ENCODE measurements at places on chromosomes 13 and 19. TPM values are rescaled to one million over a fixed set of nuclear protein-coding genes. Genes with fewer than 3 reads are reported as not detected.
A peak's percentile ranks its signal among the peaks of the same experiment; 100 is the strongest.

The FAM124A gene
- 0.22 TPM for total RNA-seq

The C19orf85 gene
- not detected for total RNA-seq

The CGB5 gene
- total RNA-seq, result not detected

The EDNRB gene
- total RNA-seq, result 33.9 TPM

The SPRED3 gene
- 0.37 TPM for total RNA-seq

The ZNF729 gene
- not detected for total RNA-seq

The SIGLEC8 gene
- 0.61 TPM for total RNA-seq

The KLK4 gene
- not detected for total RNA-seq

DNA sequence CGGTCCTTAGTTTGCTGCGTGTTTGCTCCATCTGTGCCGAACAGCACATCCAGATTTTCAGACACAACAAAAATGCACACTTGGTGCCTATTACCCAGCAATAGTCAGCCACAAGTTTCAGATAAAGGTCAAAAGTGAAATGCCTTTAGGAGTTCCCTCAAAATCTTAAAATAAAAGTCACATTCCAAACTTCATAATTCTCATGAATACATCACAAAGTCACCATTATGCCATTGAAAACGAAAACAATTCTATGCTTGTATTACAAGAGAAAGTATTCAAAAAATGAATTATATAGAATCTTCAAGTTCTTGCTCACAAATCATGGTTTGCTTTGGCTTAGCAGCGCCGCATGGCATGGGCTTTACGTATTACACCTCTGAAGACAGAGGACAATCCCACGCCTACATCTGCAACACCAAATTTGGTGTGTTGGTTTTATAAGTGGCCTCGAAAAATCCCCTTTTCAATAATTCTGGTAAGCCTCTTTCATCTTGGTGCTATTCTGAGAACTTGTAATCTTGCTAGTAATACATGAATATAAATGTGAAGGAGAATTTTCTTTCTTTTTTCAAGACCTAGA, 26.6 kb downstream of the COL4A1 start:
- H3K4me1 ChIP-seq, result no peaks in the 10 kb centered on the region
- H3K36me3 ChIP-seq, result no peaks in the 10 kb centered on the region
- no peaks in the 10 kb centered on the region for H3K27me3 ChIP-seq
- no peak overlapping the region for H3K4me3 ChIP-seq
- H3K27ac ChIP-seq, result no peak overlapping the region

DNA sequence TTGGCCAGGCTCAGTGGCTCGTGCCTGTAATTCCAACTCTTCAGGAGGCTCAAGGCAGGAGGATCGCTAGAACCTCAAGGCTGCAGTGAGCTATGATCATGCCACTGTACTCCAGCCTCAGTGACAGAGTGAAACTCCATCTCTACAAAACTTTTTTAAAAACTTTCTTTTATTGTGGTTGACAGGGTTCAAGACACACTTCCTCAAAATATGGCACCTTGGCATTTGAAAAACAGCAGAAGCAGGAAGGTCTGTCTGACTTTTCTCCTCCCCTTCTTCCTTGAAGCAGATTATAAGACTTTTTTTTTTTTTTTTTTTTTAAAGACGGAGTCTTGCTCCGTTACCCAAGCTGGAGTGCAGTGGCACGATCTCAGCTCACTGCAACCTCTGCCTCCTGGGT, 100.3 kb downstream of the TM9SF2 start:
- H3K4me1 ChIP-seq, result peaks cover 8% of the 10 kb centered on the region
- H3K27ac ChIP-seq, result no peak overlapping the region
- no peak for DNase-seq
- no peaks in the 10 kb centered on the region for H3K27me3 ChIP-seq
- H3K4me3 ChIP-seq, result no peak overlapping the region

GRCh38 chr19:44636439-44637389, 7.0 kb upstream of the PVR start:
- H3K36me3 ChIP-seq, result no peaks in the 10 kb centered on the region
- H3K4me3 ChIP-seq, result no peak overlapping the region
- peaks cover 52% of the 10 kb centered on the region for H3K4me1 ChIP-seq
- H3K27me3 ChIP-seq, result no peaks in the 10 kb centered on the region

- H3K27me3 ChIP-seq, result no peaks in the 10 kb centered on the region
- H3K4me3 ChIP-seq, result no peak overlapping the region
- no peak for DNase-seq
- no peak overlapping the region for H3K27ac ChIP-seq
Measured at GRCh38 chr13:60108589-60108988, 55.1 kb downstream of the DIAPH3 start.

- H3K4me1 ChIP-seq, result no peaks in the 10 kb centered on the region
- DNase-seq, result no peak
- no peaks in the 10 kb centered on the region for H3K27me3 ChIP-seq
- no peaks in the 10 kb centered on the region for H3K36me3 ChIP-seq
Measured at GRCh38 chr13:101489643-101490405, 37.3 kb downstream of the ITGBL1 start.

- no peaks in the 10 kb centered on the region for H3K27me3 ChIP-seq
- H3K36me3 ChIP-seq, result no peaks in the 10 kb centered on the region
- no peak for DNase-seq
- H3K27ac ChIP-seq, result no peak overlapping the region
Measured at GRCh38 chr13:60351326-60351725, 45.7 kb upstream of the TDRD3 start.

GRCh38 chr19:18251587-18252369, 22.5 kb downstream of the IQCN start:
- H3K36me3 ChIP-seq, result no peaks in the 10 kb centered on the region
- H3K27ac ChIP-seq, result no peak overlapping the region
- no peaks in the 10 kb centered on the region for H3K4me1 ChIP-seq
- H3K4me3 ChIP-seq, result no peak overlapping the region
- peak; percentile 57 for DNase-seq

- no peaks in the 10 kb centered on the region for H3K36me3 ChIP-seq
- no peak overlapping the region for H3K4me3 ChIP-seq
- H3K4me1 ChIP-seq, result no peaks in the 10 kb centered on the region
- no peaks in the 10 kb centered on the region for H3K27me3 ChIP-seq
- no peak for DNase-seq
- H3K27ac ChIP-seq, result no peak overlapping the region
Measured at GRCh38 chr13:67642657-67643056, 412.5 kb upstream of the PCDH9 start.

- no peaks in the 10 kb centered on the region for H3K36me3 ChIP-seq
- no peaks in the 10 kb centered on the region for H3K4me1 ChIP-seq
- no peaks in the 10 kb centered on the region for H3K27me3 ChIP-seq
- no peak for DNase-seq
- no peak overlapping the region for H3K4me3 ChIP-seq
Measured at GRCh38 chr13:65915195-65915594, 1314.9 kb downstream of the PCDH9 start.

GRCh38 chr13:103926118-103926517, 859.9 kb upstream of the SLC10A2 start:
- DNase-seq, result no peak
- H3K4me3 ChIP-seq, result no peak overlapping the region
- H3K27me3 ChIP-seq, result no peaks in the 10 kb centered on the region
- no peak overlapping the region for H3K27ac ChIP-seq
- no peaks in the 10 kb centered on the region for H3K36me3 ChIP-seq

- no peaks in the 10 kb centered on the region for H3K4me1 ChIP-seq
- H3K27ac ChIP-seq, result no peak overlapping the region
- no peaks in the 10 kb centered on the region for H3K36me3 ChIP-seq
- no peaks in the 10 kb centered on the region for H3K27me3 ChIP-seq
Measured at GRCh38 chr19:5046339-5047039, 77.6 kb downstream of the KDM4B start.

- DNase-seq, result no peak
- H3K27me3 ChIP-seq, result no peaks in the 10 kb centered on the region
- H3K27ac ChIP-seq, result no peak overlapping the region
- no peaks in the 10 kb centered on the region for H3K36me3 ChIP-seq
- no peak overlapping the region for H3K4me3 ChIP-seq
Measured at GRCh38 chr13:83935566-83935965, 53.3 kb upstream of the SLITRK1 start.

GRCh38 chr13:30559274-30559673, 58.4 kb upstream of the USPL1 start:
- no peaks in the 10 kb centered on the region for H3K27me3 ChIP-seq
- no peak overlapping the region for H3K27ac ChIP-seq
- no peaks in the 10 kb centered on the region for H3K4me1 ChIP-seq
- H3K36me3 ChIP-seq, result no peaks in the 10 kb centered on the region
- no peak for DNase-seq

- H3K4me1 ChIP-seq, result peaks cover 9% of the 10 kb centered on the region
- H3K27ac ChIP-seq, result no peak overlapping the region
- H3K27me3 ChIP-seq, result no peaks in the 10 kb centered on the region
- H3K36me3 ChIP-seq, result peaks cover 11% of the 10 kb centered on the region
- DNase-seq, result no peak
- no peak overlapping the region for H3K4me3 ChIP-seq
Measured at GRCh38 chr19:57776764-57777296, 7.4 kb downstream of the ZNF586 start.

DNA sequence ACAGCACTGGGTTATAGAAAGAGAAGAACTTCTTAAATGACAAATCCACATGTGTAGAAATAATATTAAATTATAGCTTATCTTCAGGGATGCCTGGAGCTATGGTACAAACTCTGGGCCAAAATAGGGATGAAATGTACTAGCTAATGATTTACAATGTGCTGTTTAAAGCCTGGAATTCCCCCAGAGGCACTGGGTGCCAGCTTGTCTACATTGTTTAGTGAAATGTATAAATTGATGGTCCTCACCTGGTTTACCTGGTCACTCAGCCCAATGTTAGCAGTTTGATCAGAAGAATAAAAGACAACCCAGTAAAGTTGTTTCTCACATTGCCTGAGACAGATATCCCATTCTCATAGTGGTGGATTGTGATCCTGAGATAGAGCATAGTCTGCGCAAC, 597.2 kb downstream of the DIAPH3 start:
- no peak overlapping the region for H3K4me3 ChIP-seq
- H3K27me3 ChIP-seq, result no peaks in the 10 kb centered on the region
- no peaks in the 10 kb centered on the region for H3K4me1 ChIP-seq
- no peaks in the 10 kb centered on the region for H3K36me3 ChIP-seq
- no peak overlapping the region for H3K27ac ChIP-seq
- DNase-seq, result no peak

GRCh38 chr19:15031675-15032074, 17.6 kb upstream of the CASP14 start:
- H3K36me3 ChIP-seq, result no peaks in the 10 kb centered on the region
- no peak overlapping the region for H3K27ac ChIP-seq
- no peaks in the 10 kb centered on the region for H3K4me1 ChIP-seq
- H3K27me3 ChIP-seq, result no peaks in the 10 kb centered on the region
